GM19239 (cell line): ENCODE measurements at places on chromosomes 6 and 20.

DNA sequence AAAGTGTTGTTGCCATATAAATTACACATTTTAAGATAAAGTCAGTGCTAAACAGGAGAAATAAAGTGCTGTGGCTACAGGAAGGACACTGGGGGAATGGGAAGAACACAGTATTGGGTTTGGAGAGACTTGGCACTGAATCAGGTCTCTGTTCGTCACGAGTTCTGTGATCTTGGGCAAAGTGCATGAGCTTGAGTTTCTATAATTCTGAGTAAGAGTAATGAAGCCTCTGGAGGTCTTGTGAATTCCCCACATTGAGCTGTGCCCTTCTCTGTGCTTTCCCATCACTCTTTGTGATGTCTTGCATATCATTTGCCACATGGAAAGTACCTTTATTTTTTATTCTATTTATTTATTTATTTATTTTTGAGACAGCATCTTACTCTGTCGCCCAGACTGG, 16.8 kb upstream of the EEF1A1 start:
- no peak for DNase-seq

DNA sequence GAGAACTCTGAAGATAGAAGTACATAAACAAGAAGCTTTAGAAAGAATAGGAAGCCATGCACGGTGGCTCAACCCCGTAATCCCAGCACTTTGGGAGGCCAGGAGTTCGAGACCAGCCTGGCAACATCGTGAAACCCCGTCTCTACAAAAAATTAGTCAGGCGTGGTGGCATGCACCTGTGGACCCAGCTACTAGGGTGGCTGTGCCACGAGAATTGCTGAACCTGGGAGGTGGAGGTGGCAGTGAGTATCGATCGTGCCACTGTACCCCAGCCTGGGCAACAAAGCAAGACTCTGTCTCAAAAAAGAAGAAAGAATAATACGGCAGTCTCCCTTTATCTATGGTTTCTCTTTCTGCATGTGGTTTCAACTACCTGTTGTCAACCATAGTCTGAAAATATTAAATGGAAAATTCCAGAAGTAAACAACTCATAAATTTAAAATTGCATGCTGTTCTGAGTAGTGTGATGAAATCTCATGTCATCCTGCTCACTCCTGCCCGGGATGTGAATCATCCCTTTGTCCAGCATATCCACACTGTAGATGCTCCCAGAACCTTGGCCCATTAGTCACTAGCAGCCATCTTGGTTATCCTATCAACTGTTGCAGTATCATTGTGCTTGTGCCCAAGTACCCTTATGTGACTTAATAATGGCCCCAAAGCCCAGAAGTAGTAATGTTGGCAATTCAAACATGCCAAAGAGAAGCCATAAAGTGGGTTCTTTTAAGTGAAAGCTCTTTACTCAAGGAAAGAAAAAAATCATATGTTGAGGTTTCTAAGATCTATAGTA, 22.1 kb downstream of the DEK start:
- DNase-seq = no peak

DNA sequence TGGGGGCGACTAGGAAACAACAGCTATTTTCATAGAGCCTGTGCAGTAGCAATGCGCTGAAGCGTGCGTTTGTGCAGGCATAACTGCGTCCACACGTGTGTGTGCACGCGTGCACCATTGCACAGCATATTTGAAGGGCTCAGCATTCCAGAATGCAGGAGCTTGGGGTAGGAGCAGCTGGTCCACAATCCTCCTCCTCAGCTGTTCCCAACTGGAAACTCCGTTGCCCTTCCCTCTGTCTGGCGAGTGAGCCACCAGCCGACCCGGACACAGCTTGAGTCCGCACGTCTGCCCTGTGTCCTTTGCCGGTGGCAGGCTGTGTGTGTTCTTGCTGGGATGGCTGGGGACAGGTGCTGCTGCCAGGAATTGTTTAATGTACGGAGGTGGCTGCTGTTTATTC, 110.2 kb downstream of the SASH1 start:
- DNase-seq = no peak

- no peak for DNase-seq
These were observed 58.7 kb downstream of the VEGFA start for GRCh38 chr6:43828711-43829110.

- DNase-seq = no peak
These were observed 587.8 kb downstream of the EPM2A start for GRCh38 chr6:145147559-145147958.

- no peak for DNase-seq
These were observed 30.1 kb upstream of the SLC16A10 start for GRCh38 chr6:111057074-111057752.

DNA sequence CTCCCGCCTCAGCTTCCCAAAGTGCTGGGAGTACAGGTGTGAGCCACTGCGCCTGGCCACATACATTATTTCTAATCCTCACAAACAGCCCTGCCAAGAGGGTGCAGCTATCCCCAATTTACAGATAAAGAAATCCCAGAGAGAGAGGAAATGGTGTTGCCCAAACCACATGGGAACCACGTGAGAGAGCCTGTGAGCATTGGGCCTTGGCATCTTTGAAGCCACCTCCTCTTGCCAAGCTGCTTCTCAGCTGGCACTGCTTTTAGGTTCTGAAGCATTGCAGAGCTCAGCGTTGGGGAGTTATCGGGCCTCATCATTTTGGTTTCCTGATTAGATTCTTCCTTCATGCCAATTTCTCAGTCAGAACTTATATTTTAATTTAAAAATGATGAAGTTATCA, 80.3 kb downstream of the CTNNBL1 start:
- no peak for DNase-seq

- no peak for DNase-seq
These were observed 29.9 kb downstream of the COL20A1 start for GRCh38 chr20:63322933-63323273.

DNA sequence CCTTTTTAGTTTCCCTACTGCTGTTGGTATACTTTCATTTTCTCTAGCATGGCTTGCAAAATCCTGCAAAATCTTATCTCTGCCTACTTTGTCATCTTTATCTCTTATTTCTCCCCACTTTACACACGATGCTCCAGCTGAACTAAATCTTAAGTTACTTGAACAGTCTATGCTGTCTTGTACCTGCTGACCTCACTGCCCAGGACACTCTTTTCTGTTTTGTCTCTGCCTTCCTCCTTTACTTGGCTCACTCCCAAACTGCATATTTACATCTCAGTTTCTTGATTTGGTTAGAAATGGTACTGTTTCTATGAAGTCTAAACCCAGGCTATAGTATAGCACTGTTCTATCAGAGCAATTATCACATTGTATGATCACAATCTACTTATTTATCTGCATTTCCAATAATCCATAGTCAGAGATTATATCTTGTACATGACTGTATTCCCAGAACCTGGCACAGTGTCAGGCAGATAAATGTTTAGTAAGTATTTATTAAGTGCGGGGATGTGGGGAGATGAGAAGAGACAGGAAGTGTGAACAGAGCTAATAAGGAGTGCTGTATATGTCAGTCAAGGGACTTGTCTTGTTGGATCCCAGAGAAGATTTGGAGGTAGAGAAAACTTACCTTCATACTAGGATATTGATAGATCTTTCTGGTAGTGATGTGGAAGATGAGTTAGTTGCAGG, 57.6 kb downstream of the ADGRG6 start:
- DNase-seq = no peak

- peak; percentile 80 for DNase-seq
These were observed at the start of gene CDC25B for GRCh38 chr20:3795511-3796468. CDC25B (plus strand) TSS chr20:3796310; CDS start chr20:3796532, 222 bp downstream.

DNA sequence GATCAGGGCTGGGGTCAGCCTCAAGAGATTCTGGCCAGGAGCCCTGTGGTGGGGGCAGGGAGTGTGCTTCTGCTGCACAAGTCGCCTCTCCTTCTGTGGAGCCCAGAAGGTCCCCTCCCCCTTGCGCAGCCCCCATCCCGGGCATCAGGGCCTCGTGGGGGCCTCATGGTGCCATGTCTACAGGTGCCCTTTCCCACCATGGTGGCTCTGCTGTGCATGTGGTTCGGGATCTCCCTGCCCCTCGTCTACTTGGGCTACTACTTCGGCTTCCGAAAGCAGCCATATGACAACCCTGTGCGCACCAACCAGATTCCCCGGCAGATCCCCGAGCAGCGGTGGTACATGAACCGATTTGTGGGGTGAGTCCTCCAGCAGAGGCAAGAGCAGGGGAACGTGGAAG, 48.1 kb downstream of the TM9SF4 start:
- DNase-seq = no peak

DNA sequence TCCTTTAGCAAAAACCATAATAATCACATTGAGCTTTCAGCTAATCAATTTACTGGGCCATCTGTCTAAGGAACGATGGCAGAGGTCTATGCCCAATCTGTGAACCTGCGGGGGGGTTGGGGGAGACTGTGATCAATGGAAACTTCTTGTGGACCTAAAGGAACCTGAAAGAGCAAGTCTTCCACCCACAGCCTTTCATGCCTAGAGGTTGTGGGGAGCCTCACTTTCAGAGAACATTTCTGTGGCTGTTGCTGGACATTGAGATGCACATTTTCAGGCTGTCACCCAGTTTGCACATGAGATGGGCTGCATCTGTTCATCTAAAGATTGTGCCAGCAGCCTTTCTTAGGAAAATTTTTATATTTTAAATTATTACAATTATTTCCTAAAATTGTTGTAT, 310.0 kb upstream of the SPTLC3 start:
- no peak for DNase-seq

- DNase-seq = no peak
These were observed 789 bp downstream of the CCND3 start for GRCh38 chr6:41940759-41941279.

DNA sequence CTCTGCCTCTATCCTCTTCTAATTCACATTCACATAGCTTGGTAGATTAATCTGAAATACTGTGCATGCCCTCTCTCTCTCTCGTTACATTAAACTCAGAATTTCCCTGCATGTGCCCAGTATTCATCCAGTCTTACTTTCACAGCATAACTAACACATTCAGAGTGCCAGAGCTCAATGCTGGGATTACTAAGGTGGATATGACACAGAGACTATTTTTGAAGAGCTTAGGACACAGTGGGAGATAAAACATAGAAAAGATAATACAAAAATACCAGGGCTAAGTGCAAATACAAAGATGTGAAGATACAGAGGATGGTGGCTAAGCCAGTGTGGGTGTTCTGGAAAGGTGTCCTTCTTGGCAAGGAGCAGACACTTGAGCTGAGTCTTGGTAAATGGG, 6.3 kb downstream of the SYNE1 start:
- no peak for DNase-seq

DNA sequence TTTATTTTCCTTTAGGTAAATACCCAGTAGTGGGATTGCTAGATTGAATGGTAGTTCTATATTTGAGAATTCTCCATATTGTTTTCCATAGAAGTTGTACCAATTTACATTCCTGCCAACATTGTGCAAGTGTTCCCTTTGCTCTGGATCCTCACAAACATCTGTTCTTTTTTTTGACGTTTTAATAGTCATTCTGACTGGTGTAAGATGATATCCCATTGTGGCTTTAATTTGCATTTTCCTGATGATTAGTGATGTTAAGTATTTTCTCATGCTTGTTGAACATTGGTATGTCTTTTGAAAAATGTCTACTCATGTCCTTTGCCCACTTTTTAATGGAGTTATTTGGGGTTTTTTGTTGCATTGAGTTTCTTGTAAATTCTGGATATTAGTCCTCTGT, 85.6 kb downstream of the UBE3D start:
- DNase-seq = no peak

DNA sequence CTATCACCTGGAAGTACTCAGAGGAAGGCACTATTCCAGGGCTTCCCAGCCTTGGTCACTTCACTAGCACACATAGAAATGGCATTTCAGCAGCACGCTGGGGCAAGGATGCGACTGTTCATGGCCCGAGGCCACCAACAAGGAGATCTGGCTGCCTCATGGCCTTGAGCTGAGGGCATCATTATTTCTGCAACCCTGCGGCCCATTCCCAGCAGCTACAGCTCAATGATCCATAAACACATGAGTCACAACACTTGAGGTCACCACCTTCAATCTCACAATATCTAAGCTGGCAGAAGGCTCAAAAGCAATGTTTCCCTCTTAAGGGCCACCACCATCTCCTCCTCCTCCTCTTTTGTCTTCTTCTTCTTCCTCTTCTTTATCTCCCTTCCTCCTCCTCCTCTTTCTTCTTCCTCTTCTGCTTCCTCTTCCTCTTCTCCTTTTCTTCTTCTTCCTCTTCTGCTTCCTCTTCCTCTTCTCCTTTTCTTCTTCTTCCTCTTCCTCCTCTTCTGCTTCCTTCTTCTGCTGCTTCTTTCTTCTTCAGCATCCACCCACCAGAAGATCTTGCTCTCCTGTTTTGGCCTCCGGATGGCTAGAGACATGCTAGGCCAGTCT, 382.9 kb upstream of the CNR1 start:
- no peak for DNase-seq

GRCh38 chr20:37540001-37540400, 12.3 kb upstream of the BLCAP start:
- DNase-seq = no peak

DNA sequence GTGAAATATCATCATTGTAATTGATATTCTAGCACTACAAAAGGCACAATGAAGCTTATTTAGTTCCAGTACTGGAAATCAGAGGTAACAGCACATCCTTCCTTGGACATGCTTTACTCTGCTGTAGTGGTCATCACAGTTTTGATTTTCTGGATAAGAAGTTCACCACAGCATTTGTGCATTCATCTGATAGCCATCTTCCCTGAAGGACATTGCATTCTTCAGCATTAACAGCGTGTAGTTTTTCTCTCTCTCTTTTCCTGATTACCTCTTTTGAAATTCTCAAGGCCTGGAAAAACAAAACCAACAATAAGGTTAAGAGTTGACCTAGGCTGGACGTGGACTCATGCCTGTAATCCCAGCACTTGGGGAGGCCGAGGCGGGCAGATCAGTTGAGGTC, 19.6 kb downstream of the ECI2 start:
- DNase-seq = no peak

DNA sequence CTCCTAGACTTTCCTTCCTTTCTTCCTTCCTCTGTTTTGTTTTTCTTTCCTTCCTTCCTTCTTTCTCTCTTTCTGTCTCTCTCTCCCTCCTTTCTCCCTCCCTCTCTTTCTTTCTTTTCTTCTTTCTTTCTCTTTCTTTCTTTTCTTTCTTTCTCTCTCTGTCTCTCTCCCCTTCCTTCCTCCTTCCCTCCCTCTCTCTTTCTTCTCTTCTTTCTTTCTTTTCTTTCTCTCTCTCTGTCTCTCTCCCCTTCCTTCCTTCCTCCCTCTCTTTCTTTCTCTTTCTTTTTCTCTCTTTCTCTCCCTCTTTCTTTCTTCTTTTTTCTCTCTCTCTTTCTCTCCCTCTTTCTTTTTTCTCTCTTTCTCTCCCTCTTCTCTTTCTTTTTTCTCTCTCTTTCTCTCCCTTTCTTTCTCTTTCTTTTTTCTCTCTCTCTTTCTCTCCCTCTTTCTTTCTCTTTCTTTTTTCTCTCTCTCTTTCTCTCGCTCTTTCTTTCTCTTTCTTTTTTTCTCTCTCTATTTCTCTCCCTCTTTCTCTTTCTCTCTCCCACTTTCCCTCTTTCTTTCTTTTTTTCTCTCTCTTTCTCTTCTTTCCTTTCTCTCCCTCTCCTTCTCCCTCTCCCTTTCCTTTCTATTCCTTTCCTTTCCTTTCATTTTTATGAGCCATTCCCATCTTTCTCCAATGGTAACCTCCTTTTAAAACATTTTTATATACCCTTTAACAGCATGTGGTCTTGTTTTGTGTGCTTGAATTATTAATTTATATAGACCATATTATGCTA, 2.3 kb downstream of the TINAG start:
- DNase-seq = no peak
